ENCODE measurements at places on chromosomes 1 and 21.

GRCh38 chr1:9384128-9384527, 91.4 kb downstream of the SPSB1 start:
- DNase-seq, result no peak

DNA sequence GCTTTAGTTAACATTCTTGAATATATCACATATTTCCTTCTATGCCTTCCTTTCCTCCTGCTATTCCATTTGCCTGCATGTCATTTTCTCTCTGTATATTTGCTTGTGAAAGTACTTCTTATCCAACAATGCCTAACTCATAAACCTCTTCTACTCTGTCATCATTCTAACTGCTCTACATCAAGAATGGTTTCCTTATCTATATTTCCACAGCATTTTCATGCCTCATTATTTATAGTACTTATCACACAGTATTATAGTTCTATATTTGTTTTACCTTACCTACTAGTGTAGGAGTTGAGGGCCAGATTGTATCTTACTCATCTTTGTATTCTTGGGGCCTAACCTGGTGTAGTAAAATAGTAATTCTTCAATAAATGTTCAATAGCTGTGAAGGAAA, 91.5 kb downstream of the ZMYM4 start:
- no peak for DNase-seq

DNA sequence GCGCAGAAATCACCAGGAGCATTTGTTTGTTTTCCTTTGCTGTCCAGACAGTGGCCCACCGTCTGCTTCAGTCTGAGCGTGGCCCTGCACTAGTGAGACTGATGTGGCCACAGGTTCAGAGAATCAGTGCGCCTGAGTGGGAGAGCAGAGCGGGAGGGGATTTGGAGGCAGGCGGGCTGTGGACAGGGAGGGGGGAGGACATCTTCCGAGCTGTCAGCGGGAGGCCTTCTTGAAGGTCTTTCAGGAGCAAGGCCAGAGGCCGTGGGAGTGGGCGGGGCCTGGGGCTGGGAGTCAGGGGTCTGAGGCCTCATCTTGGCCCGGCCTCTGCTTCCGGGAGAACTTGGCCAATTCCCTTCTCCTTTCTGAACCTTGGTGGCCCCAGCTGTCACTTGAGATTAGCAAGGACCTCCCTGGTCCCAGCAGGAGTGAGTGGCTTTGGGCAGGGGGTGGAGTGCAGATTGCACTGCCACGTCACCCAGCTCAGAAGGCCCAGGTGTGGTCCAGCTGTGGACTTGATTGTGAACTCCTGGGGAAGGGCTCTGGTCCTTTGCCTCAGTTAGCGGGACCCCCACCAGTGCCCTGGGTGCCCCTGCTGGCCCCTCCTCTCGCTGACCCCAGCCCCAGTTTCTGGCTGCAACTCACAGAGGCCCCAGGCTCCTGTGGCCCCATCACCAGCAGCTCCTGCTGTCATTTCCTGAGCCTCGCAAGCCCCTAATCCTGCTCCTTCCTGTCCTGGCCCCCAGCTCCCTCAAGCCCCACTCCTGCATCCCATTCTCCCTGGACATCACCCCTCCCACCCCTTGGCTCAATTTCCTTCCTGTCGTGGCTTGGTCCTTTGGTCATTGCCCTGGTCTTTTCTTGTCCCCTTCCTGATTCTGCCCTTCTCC, 8.4 kb downstream of the TNFRSF1B start:
- DNase-seq, result no peak

DNA sequence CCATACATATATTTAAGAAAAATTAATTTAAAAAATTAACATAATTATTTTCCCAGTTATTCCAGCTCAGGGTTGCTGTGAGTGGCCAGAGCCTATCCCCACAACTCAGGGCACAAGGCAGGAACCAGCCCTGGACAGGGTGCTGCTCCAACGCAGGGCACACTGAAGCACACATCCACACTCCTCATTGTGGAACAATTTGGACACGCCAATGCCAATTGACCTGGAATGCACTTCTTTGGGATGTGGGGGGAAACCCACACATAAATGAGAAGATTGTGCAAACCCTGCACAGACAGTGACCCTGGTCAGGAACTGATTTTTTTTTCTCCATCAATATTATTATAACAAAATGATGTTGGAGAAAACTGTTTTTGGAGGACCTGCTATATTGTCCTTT, 23.4 kb downstream of the SAMSN1 start:
- no peak for DNase-seq

DNA sequence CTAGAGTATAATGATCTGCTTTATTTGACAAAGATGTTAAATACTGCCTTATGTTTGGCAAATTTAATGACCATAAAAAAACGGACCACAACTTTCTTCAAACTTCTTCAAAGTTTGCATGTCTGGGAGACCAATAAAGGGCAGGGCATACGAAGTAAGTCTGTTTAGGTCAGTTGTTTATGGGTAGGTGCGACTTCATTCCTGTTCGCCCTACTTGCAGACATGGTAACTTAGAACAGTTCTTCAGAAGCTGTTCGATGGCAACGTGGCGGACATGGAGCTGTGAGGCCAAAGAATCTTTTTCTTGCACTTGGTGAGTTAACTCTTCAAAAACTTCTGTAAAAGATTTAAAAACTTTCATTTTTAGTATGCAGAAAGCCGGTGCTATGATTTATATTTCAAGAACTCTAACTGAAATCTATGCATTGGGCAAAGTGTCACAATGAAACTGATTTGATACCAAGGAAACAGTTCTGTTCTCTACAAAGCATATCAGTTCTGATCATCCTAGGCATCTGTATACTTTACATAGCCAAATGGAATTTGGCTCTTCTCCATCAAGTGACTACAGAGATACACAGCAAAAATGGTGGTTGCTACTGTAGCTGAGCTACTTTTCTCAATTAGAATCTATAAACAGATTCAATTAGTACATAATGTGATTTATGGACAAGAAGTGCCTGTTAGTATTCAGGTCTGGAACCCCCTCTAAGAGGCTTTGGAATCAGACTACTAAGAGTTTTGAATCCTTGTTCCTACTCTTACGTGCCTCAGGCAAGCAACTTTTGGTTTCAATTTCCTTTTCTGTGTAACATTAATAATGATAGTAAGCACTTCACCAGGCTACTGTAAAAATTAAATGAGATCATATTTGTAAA, 25.7 kb downstream of the C21orf91 start:
- DNase-seq, result no peak

- no peak for DNase-seq
These were observed 1.7 kb downstream of the KCNJ10 start for GRCh38 chr1:160068225-160068624.

GRCh38 chr1:68217618-68218017, 14.7 kb downstream of the WLS start:
- no peak for DNase-seq

DNA sequence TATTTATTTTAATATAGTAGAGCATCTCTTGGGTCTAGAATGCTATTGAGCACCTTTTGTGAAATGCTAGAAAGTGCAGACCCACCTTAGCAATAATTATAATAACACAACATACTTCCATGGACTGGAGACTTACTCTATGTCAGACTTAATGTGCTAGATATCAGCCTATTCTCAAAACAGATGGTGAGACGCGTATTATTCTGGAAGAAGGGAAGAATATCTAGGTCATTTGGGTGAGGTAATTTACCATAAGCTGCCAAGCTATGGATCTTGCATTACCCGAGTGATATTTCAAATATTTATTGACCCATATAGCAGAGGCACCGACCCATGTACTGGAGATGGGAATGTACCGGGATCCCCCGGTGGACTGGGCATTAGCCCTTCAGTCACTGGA, 20.6 kb upstream of the IFNLR1 start:
- no peak for DNase-seq

DNA sequence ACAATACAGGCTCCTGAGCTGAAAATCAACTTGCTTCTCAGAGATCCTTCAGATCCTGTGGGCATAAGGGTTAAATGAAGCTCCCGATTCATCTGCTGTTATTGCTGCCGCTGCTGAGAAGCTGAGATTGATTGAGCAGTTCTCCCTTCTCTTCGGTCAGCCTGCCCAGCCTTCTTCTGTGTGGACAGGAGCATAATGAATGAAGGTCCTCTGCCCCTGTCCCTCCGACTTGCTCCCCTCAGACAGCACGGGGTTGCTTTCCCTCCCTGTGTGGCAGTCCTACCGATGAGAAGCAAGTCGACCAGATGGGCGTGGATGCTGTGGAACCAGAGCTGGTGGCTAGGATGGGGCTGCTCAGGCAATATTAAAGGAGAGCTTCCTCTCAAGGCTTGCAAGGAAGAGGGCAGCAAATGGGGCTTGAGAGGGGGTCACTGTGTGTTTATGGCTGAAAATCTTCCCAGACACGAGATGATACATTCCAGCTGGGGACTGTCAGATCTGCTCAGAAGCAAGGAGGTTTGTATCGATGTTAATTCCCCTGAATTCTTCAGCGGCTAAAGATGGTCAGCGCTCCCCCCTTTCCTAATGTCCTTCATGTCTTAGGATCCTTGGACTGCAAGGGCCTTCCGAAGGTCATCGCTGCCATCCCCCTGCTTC, 63.9 kb upstream of the GOLT1A start:
- no peak for DNase-seq

GRCh38 chr1:154501423-154502065, 475 bp upstream of the TDRD10 start:
- no peak for DNase-seq

DNA sequence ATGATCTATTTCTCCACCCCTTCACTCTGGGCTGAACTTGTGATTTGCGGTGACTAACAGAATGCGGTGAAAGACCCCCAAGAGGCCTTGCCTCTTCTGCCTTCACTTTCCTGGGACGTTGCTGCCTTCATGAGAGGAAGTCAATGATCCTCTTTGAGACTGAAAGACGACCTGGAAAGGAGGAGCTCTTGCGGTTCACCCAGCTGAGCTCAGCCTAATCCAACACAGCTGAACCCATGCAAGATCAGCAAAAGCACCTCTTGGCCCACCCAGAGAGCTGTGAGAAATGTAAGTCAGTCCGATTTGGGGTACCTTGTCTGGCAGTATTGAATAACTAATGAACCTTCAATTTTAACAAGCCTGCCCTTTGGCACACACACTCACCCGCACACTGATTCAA, 767.4 kb upstream of the TPTE start:
- DNase-seq, result no peak

DNA sequence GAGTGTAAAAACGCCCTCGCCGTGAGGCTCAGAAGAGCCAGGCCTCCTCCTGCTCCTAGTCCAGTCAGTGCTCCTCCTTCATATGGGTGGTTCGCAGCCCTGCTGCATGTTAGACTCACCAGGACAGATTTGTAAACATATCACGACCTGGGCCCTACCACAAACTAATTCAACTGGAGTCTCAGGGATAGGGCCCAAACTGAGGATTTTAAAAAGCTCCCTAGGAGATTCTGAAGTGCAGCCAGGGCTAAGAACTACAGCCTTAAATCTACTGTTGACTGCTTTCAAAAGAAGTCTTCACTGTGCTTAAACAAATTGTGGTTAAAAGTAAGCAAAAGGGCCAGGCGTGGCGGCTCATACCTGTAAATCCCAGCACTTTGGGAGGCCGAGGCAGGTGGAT, 57.0 kb downstream of the CAMTA1 start:
- DNase-seq, result no peak

DNA sequence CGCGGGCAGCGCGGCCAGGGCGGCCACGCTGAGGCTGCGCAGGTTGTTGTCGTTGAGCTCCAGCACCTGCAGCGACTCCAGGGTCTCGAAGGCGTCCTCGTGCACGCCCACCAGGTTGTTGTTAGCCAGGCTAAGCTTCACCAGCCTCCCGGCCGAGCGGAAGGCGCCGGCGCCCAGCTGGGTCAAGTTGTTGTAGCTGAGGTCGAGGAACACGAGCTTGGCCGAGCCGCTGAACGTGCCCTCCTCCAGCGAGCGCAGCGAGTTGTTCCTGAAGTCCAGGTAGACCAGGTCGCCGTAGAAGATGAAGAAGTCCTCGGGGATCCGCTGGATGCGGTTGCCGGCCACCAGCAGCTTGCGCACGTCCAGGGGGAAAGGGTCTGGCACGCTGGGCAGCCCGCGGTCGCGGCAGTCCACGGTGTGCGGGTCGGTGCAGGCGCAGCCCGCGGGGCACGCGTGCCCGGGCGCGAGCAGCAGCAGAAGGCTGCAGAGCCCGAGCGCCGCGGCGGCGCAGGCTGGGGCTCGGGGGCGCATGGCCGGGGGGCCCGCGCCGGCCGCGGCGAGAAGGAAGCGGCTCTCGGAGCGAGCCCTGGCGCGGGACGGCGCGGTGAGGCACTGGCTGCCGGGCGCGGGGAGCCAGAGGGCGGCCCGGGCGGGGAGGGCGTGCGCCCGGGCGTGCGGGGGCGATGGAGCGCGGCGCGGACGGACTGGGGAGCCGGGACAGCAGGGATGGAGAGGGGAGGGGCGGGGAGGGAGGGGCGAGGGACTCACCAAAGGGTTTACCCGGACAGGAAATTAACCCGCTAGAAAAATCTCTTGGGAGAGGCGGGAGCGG, 524 bp downstream of the LRRC38 start:
- DNase-seq, result no peak

GRCh38 chr1:59672851-59673572, 141.7 kb upstream of the HOOK1 start:
- DNase-seq, result no peak

GRCh38 chr1:39592069-39592468, 15.5 kb upstream of the PABPC4 start:
- no peak for DNase-seq

GRCh38 chr1:224064150-224064549, 49.8 kb upstream of the FBXO28 start:
- DNase-seq, result no peak

GRCh38 chr1:2470290-2471158, 5.6 kb upstream of the PLCH2 start:
- DNase-seq, result no peak

DNA sequence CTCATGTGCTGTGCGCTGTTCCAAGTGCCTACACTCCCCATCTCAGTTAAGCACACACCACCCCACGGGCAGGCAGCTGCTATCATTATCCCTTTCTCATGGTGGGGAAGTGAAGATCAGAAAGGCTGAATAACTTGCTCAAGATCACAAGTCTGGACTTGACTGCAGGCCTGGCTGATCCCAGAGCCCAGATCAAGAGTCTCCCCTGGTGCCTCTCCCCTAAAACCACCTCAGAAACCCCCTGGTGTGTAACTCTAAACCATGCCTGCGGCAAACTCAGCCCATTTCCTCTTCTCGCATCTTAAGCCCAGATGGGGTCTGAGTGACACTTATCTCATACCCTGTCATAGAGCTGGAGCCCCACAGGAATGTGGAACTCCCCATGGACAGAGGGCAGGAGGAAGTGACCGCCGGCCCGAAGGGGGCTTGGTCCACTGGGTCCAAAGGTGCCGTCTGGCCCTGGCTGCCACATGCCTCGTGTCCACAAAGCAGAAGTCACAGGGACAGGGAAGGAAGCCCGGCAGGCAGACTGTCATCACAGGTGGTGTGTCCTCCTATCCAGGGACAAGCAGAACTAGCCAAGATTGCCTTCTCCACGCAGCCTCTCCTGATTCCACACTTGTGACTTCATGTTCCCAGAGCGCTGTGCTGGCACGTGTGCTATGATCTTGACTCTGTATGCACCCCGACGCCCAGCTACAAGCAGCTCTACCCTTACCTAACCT, 92.1 kb downstream of the SYF2 start:
- no peak for DNase-seq
